GM18507 (cell line): ENCODE measurements at places on chromosomes 11 and 22.

DNA sequence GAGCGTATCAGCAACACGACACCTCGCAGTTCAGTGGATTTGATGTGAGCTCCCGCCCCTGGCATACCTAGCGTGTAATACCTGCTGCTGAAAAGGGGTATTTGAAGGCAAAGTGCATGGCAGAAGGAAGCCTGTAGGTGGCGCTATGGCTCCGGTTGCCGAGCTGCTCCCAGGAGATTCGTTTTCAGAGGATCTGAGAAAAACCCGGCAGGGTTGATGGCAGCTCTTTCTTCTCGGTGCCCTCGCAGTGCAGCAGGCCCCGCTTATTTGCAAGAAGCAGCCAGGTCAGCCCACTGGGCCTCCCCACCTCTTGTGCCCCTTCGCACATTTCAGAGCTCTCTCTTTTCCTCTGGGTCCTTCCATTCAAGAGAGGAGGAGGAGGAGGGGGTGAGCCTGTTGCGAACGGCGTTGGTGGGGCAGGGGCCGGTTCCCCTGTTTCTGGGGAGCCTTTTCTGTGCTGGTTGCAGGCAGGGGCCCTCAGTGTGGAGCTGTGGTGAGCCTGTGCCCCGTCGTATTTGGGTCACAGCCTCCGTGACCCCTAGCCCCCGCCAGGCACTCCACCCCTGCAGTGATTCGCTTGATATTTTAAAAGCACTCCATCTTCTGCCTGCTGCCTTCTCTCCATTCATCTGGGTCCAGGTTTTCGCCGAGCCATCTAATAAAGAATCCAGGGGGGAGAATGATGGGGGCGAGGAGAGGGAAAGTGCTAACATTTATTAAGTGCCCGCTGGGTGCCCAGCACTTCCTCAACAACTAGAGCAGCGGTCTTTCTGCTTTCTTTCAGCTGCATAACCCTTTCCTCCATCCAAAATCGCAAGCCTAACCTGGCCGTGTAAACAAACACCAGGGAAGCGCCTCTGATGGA lies 85.3 kb upstream of the SYT13 start:
- DNase-seq: peak; percentile 43

- DNase-seq: no peak
Observed at GRCh38 chr22:41237036-41237706, 3.6 kb downstream of the CHADL start.

DNA sequence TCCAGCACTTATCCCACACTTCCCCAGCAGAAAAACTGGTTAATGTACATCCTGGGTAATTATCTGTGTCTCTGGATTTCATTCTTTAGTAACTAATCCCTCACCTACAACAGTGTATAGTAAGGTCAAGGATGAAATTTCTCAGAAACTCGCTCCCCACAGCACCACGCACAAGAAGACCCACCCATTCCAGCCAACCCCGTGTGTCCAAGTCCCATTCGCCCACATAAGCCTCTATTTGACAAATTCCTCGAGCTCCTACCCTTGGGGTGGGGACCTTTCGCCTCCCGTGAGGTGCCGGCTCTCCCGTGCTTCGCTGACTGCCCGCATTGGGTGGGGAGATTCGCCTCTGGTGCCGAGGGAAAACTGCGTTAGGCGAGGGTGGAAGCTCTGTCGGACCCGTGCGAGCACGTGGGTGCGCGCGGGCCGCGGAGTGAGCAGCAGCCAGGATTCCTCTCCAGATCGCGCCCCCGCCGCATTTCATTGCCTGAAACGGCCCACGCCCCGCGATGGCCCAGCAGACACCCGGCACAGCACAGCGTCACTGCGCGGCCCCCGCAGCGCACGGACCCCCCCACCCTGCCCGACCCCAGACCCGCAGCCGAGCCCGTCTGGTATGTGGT lies 866 bp downstream of the EXPH5 start:
- DNase-seq: peak; percentile 8

- no peak for DNase-seq
Observed at GRCh38 chr11:116556483-116556882, 216.3 kb downstream of the BUD13 start.

DNA sequence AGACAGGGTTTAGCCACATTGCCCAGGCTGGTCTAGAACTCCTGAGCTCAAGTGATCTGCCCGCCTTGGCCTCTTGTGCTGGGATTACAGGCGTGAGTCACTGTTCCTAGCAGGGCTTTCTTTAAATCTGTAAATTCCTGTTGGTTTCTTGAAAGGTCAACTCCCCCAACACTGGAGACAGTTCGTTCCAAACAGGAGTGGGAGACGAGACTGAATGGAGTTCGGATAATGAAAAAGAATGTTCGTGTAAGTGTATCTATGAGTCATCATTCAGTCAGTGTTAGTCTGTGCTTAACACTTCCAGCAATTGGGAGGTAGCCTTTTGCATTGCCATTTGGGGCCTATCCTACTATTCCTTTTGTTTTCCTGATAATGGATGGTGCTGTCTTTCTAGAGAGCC lies 10.0 kb upstream of the BACE1-AS start:
- DNase-seq: no peak

- DNase-seq: no peak
Observed at GRCh38 chr11:72844356-72844755, 30.1 kb downstream of the ATG16L2 start.

- no peak for DNase-seq
Observed at GRCh38 chr11:43589601-43590250, 90.8 kb upstream of the HSD17B12 start.

- no peak for DNase-seq
Observed at GRCh38 chr11:65489706-65490320, 9.0 kb upstream of the MALAT1 start.

GRCh38 chr11:47881145-47881544 lies 33.0 kb upstream of the NUP160 start:
- no peak for DNase-seq

- DNase-seq: no peak
Observed at GRCh38 chr11:75432911-75433321, at the start of gene KLHL35. KLHL35 (minus strand) TSS chr11:75433203; CDS start chr11:75430629, 2,574 bp downstream.

DNA sequence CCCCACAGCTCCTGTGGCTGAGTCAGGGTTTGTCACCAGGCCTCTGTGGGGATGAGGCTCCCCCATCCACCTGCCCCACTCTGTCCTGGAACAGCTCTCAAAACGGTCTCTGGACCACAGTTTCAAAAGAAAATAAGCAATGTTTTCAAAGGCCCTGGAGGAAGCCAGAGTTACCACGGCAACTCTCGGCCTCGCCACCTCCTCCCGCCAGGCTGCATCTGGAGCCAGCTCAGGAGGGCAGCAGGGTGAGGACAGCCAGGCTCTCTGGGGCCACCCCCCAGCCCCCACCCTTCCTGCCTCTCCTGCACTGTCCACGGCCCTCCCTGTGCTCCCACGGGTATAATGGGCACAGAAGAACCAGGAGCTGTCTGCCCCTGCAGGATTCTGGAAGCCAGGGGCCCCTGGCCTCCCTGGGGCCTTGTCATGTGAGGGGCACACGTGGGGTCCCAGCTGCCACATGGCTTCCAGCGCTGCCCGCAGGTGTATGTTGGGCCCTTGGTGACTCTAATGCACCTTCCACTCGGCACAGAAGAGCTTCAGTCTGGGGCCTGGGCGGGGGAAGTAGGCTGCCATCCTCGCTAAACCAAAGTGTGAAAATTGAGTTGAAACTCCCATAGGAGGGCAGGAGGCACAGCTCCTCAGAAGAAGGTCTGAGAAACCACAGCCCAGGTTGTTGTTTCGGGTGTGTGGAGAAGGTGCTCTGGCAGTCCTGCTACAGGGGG lies 10.3 kb downstream of the CD81 start:
- DNase-seq: no peak

- DNase-seq: no peak
Observed at GRCh38 chr11:114784216-114784615, 105.9 kb downstream of the NXPE2 start.

GRCh38 chr11:27467181-27467913 lies 5.2 kb downstream of the LGR4 start:
- no peak for DNase-seq

GRCh38 chr11:70709596-70709995 lies 311.3 kb downstream of the CTTN start:
- DNase-seq: no peak

- DNase-seq: no peak
Observed at GRCh38 chr11:113645593-113646349, 60.3 kb downstream of the TMPRSS5 start.

DNA sequence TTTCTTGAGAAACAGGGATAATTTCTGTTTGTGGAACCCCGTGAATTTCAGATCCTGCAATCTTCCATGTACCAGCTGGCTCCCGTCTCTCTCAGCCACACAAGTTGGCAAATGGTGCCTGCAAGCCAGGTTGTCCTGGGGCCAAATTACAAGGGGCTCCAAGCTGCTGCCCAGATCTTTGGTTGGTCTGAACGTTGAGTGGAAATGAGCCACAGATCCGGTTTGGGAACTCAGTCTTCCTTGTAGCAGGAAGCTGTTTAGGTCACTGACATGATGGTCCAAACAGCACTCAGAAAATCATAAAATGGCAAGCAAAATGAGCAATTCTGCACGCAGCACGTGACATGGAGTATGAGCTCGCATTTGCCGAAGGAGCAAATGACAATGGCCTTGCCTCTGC lies 1496.4 kb downstream of the TBC1D22A start:
- DNase-seq: no peak

DNA sequence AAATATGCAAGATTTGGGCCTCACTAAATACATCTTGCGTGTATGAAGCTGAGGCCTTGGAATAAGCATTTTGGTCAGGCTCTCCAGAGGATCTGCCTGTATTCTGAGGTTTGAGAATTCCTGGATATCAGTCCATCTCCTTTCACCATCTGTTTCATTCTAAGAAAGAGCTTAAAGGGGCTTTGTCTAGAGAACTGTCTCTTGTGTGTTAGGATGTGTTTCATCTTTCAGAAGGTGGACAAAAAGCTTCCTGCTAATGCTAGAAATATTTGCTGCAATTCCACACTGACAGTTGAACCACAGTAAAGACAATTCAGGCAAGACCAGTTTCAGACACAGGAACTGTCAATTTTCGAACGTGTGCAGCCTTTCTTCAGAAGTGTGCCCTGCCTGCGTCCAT lies 185.4 kb downstream of the DBX1 start:
- DNase-seq: no peak

DNA sequence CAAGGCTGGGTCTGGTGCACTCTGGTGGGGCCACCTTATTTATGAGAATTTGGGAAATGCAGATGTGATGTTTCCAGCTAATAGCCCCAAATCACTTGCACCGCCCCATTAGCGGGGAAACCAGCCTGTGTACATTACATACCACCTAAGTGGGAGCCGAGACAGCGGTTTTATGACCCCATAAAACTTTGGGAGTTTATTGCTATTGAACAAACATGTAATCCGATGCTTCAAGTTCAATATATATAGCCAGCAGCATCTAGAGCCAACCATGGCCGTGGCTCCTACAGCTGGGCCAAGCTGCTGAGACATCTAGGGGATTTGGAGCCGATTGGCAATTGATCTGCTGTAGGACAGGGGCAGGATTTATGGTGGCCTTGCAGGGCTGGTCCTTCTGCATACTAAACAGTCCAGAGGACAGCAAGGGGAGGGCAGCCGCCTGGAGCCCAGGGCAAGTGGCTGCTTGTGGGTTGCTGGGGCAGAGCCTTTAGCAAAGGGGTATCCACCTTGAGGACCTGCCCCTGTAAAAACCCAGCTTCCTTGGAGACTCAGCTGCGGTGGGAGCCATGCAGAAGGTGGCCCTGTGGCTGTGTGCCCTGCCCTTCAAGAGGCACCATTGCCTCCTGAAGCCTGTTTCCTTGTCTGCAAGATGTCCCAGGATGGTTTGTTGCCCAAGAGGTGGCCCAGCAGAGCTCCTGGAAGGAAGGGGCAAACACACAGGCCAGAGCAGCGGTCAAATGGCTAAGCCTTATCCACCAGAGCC lies 47.9 kb upstream of the CCDC188 start:
- DNase-seq: no peak

- no peak for DNase-seq
Observed at GRCh38 chr22:22121445-22121844, 123.1 kb upstream of the VPREB1 start.

GRCh38 chr11:27207025-27207650 lies 155.9 kb downstream of the CCDC34 start:
- DNase-seq: no peak

DNA sequence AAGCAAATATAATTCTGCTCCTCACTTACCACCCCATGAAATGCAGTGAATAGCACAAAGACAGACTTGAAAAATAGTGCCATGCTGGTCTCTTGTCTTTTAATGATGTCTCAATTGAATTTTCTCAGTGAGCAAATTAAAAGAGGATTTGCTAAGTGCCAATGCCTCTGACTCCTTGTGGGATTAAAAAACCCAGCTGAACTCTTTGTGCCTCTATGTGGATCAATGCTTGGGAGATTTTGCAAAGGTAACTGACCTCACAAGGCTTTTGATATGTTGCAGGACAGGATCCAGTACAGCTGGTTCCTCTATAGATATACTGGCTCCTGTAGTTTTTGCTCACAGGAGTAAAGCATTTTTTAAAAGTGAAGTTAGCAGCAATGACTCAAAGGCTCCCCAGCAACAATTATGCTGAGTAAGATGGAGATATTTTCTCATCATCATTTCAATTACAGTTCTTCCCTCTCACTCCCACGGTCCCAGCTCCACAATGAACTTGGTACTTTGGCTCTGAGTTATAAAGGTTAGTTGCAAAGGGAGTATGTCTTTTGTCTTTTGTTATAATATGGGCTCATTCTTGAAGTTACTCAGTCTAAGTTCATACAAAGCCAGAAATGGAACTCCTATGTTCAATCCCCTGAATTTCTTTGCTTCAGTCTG lies 471.5 kb downstream of the LRRC4C start:
- DNase-seq: no peak

DNA sequence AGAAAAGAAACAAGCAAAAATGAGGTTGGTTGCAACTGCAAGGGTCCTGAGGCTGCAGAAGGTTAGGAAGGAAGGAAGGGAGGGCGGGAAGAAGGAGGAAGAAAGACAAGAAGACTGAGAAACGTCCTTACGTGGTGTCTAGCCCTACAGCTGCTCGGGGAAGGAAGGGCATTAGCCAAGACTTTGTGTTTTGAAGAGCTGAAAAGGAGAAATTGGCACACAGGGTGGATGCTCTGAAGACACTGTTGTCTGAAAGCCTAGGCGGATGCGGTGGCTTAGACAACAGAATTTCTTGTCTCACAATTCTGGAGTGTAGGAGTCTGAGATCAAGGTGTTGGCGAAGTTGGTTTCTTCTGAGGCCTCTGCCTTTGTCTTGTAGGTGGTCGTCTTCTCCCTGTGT lies 60.7 kb downstream of the MCM5 start:
- no peak for DNase-seq

DNA sequence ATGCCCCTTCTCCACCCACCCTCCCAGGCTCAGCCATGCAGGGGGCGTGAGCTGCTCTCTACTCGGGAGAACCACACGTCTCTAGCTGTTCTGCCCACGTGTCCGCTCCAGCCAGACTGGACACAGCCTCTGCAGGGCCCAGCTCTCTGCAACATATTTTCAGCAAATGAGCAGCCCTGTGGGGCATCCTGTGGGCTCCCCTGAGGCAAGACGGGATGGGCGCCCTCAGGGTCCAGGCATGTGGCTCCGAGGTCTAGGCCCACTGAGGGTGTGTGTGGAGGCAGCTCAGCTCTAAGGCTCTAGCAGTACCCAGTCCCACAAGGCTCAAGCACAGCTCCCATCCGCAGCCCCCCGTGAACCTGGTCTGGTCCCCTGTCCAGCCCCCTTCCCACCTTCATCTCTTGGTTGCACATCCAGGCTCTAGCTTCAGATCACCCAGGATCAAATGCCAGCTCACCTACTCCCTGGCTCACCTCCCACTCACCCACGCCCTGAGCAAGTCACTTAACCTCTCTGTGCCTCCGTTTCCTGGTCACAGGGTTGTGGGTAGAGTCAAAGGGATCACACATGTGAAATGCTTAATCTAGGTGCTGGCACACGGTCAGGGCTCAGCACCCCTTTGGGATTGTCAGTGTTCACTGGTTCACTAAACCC lies 57.8 kb upstream of the TCF20 start:
- no peak for DNase-seq
